Stimulated activated CD8-positive, alpha-beta memory T cell treated with anti-CD3 and anti-CD28 coated beads, Interleukin-4, amount 100 ng/mL, for 4 hours (primary cell): ENCODE measurements at places on chromosomes 1 and 21.

- no peak for DNase-seq
These were observed 58.3 kb downstream of the MACF1 start for GRCh38 chr1:39262802-39263201.

DNA sequence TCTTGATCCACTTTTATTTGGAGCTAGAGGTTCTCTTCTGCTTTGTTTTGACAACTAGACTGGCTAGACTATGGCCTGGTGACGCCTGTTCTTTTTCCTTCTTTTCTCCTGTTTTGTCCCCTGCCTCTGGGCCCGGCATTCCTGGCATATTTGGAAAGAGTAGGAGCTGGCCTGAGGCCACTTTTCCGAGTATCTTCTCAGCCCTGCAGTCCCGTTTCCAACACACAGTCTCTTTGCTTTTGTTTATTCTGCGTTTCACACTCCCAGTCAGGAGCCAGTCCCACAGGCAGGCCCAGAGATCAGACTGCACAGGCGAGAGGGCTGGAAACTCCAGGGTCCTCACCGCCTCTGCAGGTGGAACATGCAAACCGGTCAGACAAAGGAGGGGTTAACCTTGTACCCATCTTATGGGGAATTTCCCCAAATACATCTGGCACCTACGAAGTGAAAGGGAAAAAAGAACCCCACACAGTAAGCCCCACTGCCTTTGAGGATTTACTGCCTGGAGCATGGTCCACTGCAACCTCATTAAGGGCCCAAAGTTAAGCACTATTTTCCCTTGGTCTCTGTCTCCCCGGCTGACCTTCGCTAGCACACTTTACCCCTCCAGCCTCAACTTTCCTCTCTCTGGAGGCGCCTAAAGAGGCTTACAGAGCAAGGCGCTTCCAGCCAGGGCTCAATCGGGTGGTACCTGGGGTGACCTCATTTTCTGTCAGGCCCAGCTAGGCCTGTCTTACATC lies 141.1 kb downstream of the TOMM20 start:
- no peak for DNase-seq

DNA sequence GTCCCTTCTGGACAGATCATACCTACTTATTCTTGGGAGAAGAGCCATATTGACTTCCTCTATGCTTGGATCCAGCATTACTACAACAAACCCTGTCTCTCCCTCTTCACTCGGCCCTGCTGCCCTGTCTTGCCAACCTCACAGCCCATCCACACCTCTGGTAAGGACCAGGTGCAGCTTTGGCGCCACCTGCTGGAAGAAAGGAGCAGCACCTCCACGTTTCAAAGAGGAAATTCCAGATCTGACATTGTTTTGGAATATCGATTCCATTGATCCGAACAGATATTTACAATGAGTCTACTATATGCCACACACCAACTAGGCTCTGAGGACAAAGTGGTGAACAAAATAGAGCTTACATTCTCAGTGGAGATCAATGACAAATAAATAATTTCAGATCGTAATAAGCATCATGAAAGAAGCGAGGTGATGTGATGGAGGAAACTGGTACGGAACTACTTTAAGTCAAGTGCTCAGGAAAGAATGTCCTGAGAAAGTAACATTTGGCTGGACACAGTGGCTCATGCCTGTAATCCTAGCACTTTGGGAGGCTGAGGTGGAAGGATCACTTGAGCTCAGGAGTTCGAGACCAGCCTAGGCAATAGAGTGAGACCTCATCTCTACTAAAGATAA lies 18.7 kb downstream of the MFSD2A start:
- peak; percentile 63 for DNase-seq

DNA sequence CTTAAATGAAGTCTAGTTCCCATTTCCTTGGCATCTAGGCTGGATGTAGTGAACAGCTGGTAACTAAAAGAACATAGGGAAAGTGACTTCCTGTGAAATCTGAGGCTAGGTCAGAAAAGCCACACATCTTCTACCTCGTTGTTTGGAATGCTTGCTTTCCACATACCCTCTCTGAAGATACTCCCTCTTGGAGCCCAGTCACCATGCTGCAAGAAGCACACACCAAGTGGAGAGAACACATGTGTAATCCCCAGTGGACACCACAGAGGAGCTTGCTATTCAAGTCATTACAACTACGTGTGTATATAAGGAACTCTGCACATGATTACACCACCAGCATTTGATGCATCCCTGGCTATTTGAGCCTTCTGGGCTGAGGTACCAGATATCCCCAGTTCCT lies 125.9 kb downstream of the RGS21 start:
- DNase-seq = no peak

DNA sequence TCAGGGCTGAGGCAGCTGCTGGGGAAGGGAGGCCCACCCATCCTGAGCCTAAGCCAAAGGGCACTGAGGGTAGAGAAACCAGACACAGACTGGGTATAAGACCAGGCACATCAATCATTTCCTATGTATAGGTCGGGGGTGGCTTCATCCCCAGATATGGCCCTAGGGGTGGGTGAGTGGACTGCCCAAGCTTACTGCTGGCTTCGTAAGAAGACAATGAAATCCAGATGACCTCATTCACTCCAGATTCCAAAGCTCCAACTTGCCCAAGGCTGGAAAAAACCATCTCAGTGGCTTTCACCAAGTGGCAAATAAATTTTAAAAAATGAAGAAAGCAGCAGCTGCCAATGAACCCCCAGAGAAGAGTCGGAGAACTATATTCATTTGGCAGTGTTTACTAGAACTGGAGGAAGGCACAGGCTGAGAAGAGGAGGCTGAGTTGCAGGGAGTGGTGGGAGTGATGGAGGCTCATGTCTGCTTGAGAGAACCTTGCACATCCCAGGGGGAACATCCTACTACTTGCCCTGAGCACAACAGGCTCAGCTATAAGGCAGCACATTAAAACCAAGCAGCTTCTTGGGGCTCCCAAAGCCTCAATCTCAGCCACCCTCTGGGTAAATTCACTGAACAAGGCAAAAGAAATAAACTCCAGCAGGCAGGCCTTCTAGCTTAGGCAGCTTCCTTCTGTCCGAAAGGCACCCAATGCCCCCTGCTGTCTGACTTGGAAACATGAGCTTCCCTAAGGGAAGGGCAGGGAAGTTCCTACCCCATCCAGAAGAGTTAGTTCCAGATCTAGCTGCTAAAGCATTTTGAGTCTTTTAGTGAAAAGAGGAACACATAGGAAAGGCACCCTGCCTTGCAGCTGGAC lies 14.1 kb downstream of the PEA15 start:
- DNase-seq = no peak

- DNase-seq = no peak
These were observed 81.5 kb downstream of the GLIS1 start for GRCh38 chr1:53657531-53657805.

DNA sequence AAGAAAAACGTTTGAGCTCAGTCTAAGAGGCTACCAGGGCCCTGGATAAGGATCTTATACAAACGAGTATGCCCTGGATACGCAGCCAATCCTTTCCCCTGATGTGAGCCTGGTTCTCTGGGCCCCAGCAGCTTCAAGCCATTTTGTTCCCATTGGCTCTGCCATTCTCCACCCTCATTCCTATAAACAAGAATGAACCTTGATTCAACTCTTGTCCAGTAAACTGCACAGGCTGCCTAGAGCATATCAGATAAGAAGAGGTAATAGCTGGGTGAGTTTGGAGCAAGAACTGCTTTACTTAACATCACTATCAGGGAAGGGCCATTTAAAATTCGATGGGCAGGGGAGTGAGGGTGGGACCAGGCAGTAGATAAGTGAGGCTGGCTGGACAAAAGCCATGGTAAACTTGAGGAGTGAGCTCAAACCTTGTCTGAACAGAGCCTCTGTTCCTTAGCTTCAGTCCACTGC lies 11.3 kb downstream of the BTG2 start:
- DNase-seq = no peak

DNA sequence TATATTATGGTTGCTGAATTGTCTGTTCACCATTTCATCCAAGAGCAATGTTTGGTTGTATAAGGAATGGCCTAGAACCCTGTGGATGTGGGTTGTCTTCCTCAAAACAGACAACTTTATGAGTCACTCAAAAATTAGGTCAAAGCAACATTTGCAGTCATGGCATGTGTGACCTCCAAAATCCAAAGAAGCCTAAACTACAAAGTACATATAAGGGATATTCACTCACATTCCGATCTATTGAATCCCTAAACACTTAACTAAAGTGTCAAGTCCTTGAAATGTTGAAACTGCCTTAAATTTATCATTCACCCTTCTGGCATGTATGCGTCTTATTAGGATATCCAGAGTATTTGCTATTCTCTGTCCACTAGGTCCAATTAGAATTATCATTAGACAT lies 491.5 kb downstream of the NUF2 start:
- no peak for DNase-seq

GRCh38 chr21:41640748-41641509 lies 125.9 kb downstream of the RIPK4 start:
- DNase-seq = no peak

- no peak for DNase-seq
These were observed 76.6 kb downstream of the ABCA4 start for GRCh38 chr1:94044290-94044790.
